GM18507 (cell line): ENCODE measurements at places on chromosomes 7 and 10.

GRCh38 chr10:130491693-130492050, 355.5 kb downstream of the GLRX3 start:
- no peak for DNase-seq

GRCh38 chr10:1687623-1688150, 49.6 kb downstream of the ADARB2 start:
- no peak for DNase-seq

DNA sequence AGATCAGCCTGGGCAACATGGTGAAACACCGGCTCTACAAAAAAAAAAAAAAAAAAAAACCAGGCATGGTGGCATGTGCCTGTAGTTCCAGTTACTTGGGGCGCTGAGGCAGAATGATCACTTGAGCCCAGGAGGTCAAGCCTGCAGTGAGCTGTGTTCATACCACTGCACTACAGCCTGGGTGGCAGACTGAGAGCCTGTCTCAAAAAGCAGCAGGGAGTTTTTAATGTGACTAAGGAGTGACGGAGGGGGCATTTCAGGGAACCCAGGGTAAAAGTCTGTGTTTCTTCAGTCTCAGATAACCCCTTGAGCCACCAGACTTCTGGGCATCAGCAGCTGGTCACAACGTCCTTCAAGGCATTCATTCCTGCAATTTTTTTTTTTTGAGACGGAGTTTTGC, 2.2 kb upstream of the C10orf95 start:
- DNase-seq: no peak

DNA sequence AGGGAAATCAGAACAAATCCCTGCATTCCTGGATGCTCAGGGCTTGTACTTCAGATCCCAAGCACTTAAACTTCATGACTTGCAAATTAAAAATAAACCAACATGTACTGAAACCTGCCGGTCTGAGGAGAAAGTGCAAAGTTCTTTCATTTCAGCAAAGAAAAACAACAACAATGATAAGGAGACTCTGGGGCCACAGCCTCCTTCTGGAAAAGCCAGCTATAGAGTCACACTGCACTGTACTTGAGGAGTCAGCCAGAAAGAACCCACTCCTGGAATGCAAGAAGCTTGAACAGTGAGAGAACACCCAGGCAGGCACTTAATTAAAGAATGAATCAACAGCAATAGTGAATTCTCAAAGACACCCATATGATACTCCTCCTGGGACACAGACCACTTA, 49.7 kb upstream of the TM9SF3 start:
- DNase-seq: no peak

DNA sequence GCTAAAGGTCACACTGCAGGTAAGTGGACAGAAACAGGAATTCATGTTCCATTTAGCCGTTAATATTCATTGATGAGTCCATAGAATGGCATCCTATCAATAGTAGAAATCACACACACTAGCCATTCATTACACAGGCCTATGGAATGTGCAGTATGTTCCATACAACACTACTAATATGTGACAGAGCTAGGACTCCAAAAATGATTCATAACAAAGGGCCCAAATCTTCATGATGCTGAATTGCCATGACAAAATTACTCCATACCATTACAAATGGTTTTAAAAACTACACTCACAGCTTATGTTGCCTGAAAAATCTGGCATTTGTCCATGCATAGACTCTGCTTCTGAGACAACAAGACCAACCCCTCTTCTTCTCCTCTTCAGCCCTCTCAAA, 549.1 kb downstream of the XPNPEP1 start:
- no peak for DNase-seq

DNA sequence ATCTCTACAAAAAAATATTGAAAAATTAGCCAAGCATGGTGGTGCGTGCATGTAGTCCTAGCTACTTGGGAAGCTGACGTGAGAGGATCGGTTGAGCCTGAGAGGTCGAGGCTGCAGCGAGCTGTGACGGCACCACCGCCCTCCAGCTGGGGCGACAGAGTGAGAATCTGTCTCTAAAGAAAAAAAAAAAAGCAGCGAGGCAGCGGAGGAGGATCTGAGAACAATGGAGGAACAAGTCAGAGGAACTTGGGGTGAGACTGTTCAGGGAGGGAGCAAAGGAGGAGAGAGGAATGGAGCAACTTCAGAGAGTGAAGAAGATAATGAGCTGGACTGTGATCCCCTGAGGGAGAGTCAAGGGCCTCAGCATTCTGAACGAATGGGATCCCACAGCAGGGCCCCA, 85.4 kb downstream of the MKX start:
- DNase-seq: no peak
